Natural killer cell (primary cell): ENCODE measurements at places on chromosomes 7 and 10. TPM values are rescaled to one million over a fixed set of nuclear protein-coding genes. Genes with fewer than 3 reads are reported as not detected.

MMS19 gene
- 53.8 TPM for total RNA-seq

DNA sequence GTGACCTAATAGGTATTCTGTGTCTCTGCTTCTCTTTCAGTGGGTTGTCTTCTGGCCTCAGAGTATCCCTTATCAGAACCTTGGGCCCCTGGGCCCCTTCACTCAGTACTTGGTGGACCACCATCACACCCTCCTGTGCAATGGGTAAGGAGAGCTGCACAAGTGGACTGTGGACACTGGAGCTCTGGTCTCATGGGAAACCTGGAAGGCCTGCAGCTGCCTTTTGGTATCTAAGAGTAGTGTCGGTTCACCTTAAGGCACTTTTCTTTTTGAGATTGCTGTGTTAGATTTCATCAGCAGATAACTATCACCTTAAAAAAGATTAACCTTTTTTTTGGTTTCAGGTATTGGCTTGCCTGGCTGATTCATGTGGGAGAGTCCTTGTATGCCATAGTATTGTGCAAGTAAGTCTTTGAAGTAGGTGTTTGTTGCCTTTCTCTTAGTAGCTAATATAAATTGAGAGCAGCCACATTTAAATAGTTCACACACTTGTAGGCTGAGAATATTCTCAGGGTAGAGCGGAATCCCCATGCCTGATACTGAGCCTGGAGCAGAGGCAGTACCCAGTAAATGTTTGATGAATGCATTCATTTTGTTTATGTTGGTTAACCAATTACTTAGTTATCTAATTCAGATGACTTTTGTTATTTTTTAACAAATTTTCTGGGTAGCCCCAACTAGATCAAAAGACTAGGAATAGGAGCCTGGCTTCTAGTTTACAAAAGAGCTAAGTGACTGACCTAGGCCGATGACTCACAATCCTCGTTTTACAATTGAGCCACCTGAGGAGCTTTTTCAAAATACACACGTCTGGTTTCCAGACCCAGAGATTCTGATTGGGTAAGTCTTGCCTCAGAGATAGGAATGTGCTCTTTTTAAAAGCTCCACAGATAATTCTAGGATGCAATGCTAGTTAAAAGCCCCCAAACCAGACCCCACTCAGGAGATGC, 3.6 kb downstream of the TMEM254 start:
- no peak overlapping the region for H3K4me3 ChIP-seq
- H3K4me1 ChIP-seq, result peaks cover 14% of the 10 kb centered on the region
- DNase-seq, result no peak
- H3K27ac ChIP-seq, result no peak overlapping the region
- H3K27me3 ChIP-seq, result no peaks in the 10 kb centered on the region

PWWP2B gene
- 24.4 TPM for total RNA-seq

- no peak overlapping the region for H3K27ac ChIP-seq
- no peak overlapping the region for H3K4me3 ChIP-seq
- H3K27me3 ChIP-seq, result no peaks in the 10 kb centered on the region
- H3K4me1 ChIP-seq, result peaks cover 8% of the 10 kb centered on the region
Observed at GRCh38 chr10:74837743-74838142, 11.3 kb downstream of the KAT6B start.

METTL27 gene
- total RNA-seq, result 1.2 TPM

GRCh38 chr10:17062009-17062408, 67.6 kb downstream of the CUBN start:
- no peaks in the 10 kb centered on the region for H3K27me3 ChIP-seq
- no peaks in the 10 kb centered on the region for H3K4me1 ChIP-seq
- DNase-seq, result no peak
- no peaks in the 10 kb centered on the region for H3K36me3 ChIP-seq

- H3K27ac ChIP-seq, result no peak overlapping the region
- H3K27me3 ChIP-seq, result no peaks in the 10 kb centered on the region
- DNase-seq, result no peak
- no peaks in the 10 kb centered on the region for H3K4me1 ChIP-seq
- H3K36me3 ChIP-seq, result no peaks in the 10 kb centered on the region
Observed at GRCh38 chr10:81179805-81180452, 642.2 kb downstream of the SH2D4B start.

GRCh38 chr10:4382811-4383210, 443.2 kb upstream of the AKR1E2 start:
- H3K4me1 ChIP-seq, result no peaks in the 10 kb centered on the region
- no peak overlapping the region for H3K4me3 ChIP-seq
- DNase-seq, result no peak
- no peaks in the 10 kb centered on the region for H3K27me3 ChIP-seq
- H3K36me3 ChIP-seq, result no peaks in the 10 kb centered on the region

DNA sequence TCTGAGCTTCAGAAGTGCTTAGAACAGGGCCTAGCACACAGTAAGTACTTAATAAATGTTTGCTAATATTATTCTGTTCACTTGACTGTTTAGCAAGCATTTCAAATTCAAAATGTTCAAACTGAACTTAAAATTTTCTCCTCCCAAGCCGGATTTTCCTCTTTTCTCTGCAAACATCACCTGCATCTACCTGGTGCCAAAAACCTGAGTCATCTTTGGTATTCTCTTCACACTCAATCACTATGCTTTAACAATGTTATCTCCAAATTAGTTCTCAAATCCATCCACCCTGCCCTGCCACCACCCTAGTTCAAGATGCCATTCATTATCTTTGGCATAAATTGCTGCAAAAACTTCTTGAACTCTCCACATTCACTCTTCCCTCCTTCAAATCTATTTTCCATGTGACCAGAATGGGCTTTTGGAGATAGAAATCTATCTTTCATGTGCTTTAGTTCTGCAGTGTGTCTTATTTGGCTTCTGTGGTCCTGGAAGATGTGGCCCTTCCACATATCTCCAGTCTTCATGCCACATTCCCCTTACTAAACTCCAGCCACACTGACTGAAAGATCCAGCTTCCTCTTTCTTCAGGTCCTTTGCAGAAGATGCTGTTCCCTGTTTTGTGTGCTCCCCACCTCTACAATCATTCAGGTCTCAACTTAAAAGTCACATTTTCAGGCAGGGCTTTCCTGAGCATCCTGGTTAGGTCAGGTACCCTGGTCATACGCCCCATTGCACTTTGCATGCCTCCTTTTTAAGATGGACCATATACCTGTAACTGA, 2.0 kb downstream of the GGCT start:
- no peak overlapping the region for H3K4me3 ChIP-seq
- no peaks in the 10 kb centered on the region for H3K27me3 ChIP-seq
- peaks cover 6% of the 10 kb centered on the region for H3K36me3 ChIP-seq
- no peak for DNase-seq
- peaks cover 15% of the 10 kb centered on the region for H3K4me1 ChIP-seq

- H3K4me1 ChIP-seq, result no peaks in the 10 kb centered on the region
- no peak overlapping the region for H3K4me3 ChIP-seq
- no peaks in the 10 kb centered on the region for H3K27me3 ChIP-seq
- no peaks in the 10 kb centered on the region for H3K36me3 ChIP-seq
- H3K27ac ChIP-seq, result no peak overlapping the region
- no peak for DNase-seq
Observed at GRCh38 chr7:50481867-50482266, 31.7 kb upstream of the FIGNL1 start.

CISD1 gene
- 5.3 TPM for total RNA-seq

GRCh38 chr7:99790407-99790806, 6.4 kb upstream of the CYP3A4 start:
- H3K4me1 ChIP-seq, result peaks cover 16% of the 10 kb centered on the region
- H3K4me3 ChIP-seq, result no peak overlapping the region
- no peak overlapping the region for H3K27ac ChIP-seq
- H3K36me3 ChIP-seq, result no peaks in the 10 kb centered on the region

- H3K27me3 ChIP-seq, result no peaks in the 10 kb centered on the region
- H3K27ac ChIP-seq, result peak overlapping the region; percentile 59
- no peaks in the 10 kb centered on the region for H3K36me3 ChIP-seq
- DNase-seq, result no peak
Observed at GRCh38 chr7:131027287-131027773, 293.3 kb upstream of the KLF14 start.

- peaks cover 6% of the 10 kb centered on the region for H3K4me1 ChIP-seq
- H3K4me3 ChIP-seq, result no peak overlapping the region
- peaks cover 36% of the 10 kb centered on the region for H3K36me3 ChIP-seq
- DNase-seq, result no peak
- H3K27me3 ChIP-seq, result no peaks in the 10 kb centered on the region
- no peak overlapping the region for H3K27ac ChIP-seq
Observed at GRCh38 chr10:77974396-77975074, 48.0 kb upstream of the DLG5 start.

DNA sequence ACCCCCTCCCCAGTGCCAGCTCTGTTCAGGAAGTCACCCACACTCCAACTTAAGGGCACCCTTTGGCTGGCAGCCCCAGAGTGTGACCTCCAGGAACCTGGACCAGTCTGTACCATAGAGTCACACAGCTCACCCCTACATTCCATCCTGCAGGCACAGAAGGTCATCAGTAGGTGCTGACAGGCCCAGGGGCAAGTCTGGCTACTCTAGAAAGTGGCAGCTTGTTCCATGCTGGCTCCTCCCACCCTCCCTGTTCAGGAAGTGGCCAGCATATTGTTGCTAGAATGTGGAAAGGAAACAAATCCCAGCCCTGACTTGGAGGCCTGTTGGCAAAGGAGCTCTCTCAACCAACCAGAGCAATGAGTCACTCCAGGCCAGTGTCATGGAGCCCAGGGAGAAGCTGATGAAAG, 3.2 kb upstream of the NCOA4 start:
- peaks cover 10% of the 10 kb centered on the region for H3K4me1 ChIP-seq
- no peak overlapping the region for H3K27ac ChIP-seq
- no peaks in the 10 kb centered on the region for H3K36me3 ChIP-seq
- no peak overlapping the region for H3K4me3 ChIP-seq
- no peaks in the 10 kb centered on the region for H3K27me3 ChIP-seq

STEAP4 gene
- total RNA-seq, result 3.0 TPM

SPDYE11 gene
- not detected for total RNA-seq

C10orf90 gene
- not detected for total RNA-seq

DNA sequence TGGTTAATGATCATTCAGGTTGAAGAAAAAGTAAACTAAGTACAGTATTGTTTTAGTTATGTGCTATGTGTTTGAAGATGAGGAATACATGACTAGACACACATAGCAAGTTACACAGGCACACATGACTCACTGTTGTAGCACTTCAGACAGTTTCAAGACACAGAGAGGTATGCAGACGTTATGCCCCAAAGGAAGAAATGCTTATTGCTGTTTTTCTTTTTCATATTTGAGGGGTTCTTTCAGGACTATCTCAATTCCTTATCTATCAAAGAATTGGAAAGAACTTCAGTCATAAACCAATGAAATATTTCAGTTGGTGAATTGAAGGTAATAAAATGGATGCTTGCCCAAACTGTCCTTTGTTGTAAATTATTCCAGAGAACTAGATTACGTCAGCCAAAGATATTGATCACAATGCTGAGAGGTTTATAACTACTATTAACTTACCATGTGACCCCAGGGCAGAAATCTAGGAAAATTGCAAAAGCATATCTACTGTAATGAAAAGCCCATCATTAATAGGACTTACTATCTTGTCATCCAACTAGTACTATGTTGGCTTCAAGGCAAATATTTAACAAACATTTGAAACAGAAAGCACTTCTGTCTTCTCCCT, 61.2 kb upstream of the CAPZA2 start:
- no peak overlapping the region for H3K4me3 ChIP-seq
- H3K27ac ChIP-seq, result no peak overlapping the region
- no peak for DNase-seq
- no peaks in the 10 kb centered on the region for H3K27me3 ChIP-seq

AKR1D1 gene
- not detected for total RNA-seq

GRCh38 chr10:126475074-126475691, 86.9 kb upstream of the ADAM12 start:
- H3K27me3 ChIP-seq, result no peaks in the 10 kb centered on the region
- no peaks in the 10 kb centered on the region for H3K36me3 ChIP-seq
- no peak overlapping the region for H3K4me3 ChIP-seq
- peaks cover 3% of the 10 kb centered on the region for H3K4me1 ChIP-seq

- no peak overlapping the region for H3K27ac ChIP-seq
- no peak for DNase-seq
- no peaks in the 10 kb centered on the region for H3K36me3 ChIP-seq
- no peaks in the 10 kb centered on the region for H3K4me1 ChIP-seq
Observed at GRCh38 chr7:146875981-146876380, 759.4 kb downstream of the CNTNAP2 start.

DNA sequence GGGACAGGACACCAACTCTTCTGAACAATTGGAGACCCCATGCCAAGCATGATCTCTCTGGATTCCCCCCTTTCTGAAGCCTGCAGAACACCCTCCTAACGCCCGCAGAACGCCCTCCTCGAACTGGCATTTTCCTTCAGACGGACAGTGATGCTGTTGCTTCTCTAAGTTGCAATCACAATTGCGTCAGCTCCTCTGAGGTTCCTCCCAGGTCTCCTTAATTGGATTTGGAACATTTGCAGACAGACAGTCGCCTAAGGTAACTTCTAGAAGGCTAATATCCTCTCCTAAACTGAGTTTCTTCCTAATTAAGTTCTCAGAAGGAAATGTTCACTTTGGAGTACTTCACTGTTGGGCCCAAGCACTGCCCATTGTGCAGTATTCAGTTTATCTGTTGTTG, 20.5 kb upstream of the SERPINE1 start:
- no peaks in the 10 kb centered on the region for H3K27me3 ChIP-seq
- H3K4me3 ChIP-seq, result no peak overlapping the region
- H3K36me3 ChIP-seq, result no peaks in the 10 kb centered on the region
- H3K4me1 ChIP-seq, result no peaks in the 10 kb centered on the region
- DNase-seq, result no peak
- no peak overlapping the region for H3K27ac ChIP-seq

DNA sequence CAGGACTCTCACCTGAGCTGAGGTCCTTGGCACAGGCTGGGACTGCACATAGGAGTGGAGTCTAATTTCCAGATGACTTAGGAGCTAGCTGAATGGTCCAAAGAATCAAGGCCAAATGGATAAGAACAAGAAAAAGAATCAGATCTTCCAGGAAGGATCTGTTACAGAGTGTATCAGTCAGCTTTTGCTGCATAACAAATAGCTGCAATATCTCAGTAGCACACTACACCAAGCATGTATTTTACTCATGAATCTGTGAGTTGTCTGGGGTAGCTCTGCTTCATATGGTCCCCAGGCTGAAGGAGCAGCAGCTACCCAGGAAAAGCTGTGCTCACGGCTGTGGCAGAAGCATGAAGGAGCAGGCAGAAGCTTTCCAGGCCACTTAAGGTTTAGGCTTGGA, 60.6 kb upstream of the LOXL4 start:
- no peak overlapping the region for H3K27ac ChIP-seq
- no peak for DNase-seq
- no peaks in the 10 kb centered on the region for H3K4me1 ChIP-seq
- H3K36me3 ChIP-seq, result no peaks in the 10 kb centered on the region
- H3K27me3 ChIP-seq, result no peaks in the 10 kb centered on the region
